Amygdala (tissue), 56 donors: ENCODE measurements at places on chromosomes 12 and 14.

DNA sequence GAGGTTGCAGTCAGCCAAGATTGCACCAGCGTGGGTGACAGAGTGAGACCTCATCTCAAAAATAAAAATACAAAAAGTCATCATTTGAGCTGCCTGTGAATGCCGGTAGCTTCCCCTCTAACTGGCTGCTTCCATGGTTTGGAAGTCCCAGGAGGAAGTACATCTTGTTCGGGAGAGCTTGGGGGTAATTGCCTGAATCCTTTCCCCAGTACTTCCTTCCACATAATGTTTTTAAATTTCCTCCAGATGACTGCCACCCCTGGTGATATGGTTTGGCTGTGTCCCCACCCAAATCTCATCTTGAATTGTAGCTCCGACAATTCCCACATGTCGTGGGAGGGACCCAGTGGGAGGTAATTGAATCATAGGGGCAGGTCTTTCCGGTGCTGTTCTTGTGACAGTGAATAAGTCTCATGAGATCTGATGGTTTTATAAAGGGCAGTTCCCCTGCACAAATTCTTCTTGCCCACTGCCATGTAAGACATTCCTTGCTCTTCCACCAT, 87.2 kb downstream of the SPRING1 start:
- DNase-seq: no peak

DNA sequence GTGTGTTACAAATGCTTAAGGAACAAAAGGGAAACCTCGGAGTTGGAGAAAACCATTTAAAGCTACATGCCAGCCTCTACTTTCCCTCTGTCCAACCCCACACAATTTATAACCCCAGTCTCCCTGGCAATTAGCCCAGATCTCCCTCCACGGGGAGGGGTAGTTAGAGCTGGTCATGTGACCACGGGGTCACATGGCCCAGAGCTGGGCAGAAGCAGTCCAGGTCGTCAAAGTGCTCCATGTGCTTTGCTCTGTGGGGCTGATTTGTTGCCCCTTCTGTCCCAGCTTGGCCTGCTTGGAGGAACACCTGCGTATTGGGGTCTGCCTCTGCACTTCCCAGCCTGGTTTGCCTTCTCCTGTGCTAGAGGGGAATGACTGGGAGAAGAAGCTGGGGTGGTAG, 219.1 kb downstream of the RBM19 start:
- no peak for DNase-seq

GRCh38 chr14:90807060-90807459, 9.2 kb downstream of the TTC7B start:
- DNase-seq: no peak

DNA sequence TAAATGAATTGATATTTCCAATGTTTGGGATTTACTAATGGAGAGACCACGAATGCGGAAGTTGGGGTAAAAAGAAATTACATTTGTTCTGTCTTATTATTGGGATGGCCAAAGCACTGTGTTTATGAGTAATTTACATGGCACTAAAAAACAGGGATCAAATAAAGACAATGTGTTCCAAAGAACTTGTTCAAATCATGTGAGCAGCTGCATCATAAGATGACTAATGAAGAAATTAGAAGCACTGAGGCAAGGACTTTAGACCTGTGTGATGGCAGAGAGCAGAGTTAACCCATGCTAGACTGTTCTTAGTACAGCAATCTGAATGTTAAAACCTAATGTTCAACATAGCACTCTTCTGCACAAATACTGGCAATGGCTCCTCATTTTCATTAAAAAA, 34.3 kb upstream of the DCN start:
- DNase-seq: no peak

DNA sequence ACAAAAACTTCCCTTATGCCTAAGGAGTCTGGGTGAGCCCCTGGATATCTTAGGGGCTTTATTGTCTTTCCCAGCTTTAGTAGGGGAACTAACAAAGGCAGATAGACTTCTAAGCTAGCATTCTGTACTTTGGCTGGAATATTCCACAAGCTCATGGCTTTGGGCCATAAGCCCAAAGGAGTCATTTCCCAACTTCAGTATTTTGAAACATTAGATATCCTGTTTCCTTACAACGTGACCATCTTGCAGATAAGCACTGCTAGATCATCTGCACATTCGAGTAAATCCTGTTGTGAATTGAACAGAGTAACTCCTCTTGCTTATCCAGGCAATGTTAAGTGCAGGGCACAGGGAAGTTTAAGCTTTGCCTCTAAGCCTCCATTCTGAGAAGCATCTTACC, 70.6 kb upstream of the ACTN1 start:
- DNase-seq: no peak

GRCh38 chr14:75401361-75401760, 26.5 kb upstream of the JDP2 start:
- no peak for DNase-seq

DNA sequence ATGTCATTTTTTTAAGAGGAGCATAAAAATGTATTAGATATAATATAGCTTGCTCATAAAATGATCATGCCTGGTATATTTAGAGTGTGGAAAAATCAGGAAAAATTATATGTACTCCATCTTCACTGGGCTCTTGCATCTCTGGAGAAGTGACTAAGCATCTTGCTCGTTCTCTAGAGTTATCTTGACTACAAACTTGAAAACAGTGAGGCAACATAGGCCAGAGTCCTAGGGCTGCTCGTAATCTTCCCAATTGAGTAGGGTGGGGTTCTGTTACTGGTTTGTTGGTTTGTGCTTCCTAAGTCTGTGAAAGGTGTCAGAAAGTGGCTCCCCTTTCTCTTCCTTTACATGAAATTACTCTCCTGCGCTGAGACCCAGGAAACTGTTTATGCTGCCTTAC, 46.2 kb downstream of the AACS start:
- DNase-seq: no peak

DNA sequence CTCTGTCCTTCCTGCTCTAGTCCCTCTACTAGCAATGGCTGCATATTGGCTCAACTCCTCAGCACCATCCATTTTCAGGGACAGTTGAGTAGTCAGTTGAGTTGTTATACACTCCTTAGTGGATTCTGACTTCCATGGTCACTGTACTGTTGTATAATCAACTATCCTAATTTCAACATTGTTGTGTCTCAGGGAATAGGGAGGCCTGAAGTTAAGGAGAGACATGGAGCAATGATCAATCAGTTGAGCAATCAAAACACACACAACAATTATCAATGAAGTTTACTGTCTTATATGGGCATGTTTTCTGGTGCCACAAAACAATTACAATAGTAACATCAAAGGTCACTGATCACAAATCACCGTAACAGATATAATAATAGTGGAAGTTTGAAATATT, 255.9 kb downstream of the KCNC2 start:
- DNase-seq: no peak

DNA sequence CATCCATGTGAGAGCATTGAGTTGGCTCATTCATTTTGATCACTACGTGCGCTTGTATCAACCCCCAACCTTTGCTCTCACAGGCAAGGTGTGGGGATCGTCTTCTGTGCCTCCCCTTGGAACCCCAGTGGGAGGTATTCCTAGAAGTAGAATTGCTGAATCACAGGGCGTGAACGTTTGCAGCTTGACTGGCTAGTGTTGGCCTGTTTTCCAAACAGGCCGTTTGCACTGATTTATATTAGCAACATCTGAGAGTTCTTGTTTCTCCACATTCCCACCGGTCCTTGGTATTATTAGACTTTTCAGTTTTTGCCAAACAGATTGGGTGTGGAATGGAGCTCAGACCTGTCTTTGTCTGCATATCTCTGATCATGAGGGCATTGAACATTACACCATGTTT, 288.6 kb upstream of the PWP1 start:
- no peak for DNase-seq

DNA sequence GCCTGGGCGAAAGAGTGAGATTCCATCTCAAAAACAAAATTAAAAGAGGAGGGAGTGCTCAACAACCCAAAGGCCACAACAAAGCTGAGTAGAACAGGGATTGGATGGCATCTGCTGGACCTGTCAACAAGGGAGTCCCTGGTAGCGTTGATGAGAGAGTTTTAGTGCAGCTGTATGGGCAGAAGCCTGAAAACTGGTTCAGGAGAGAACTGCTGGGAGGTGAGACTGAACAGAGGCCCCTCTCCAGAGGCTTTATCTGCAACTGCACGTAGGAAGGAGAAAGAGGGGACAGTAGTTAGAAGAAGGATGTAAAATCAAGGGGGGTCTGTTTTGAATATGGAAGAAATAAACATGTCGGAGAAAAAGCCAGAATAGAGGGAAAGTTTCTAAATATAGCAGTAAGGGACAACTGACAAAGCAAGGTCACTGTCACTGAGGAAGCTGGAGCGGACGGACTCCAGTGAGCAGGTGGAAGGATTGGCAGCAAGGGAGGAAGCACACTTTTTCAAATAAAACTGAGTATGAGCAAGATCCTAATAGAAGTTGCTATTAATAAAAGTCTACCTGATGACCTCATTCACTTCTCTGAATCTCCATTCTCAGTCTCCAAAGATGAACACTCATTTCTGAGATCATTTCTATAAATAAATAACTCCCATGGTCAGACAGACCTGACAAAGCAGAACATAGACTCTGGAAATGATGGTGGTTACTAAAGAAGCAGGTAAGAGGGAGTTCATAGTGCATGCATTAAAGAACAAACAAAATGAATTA, 11.8 kb upstream of the ATF1 start:
- no peak for DNase-seq

- DNase-seq: no peak
Observed at GRCh38 chr12:92426332-92426731, 276.5 kb upstream of the PLEKHG7 start.

DNA sequence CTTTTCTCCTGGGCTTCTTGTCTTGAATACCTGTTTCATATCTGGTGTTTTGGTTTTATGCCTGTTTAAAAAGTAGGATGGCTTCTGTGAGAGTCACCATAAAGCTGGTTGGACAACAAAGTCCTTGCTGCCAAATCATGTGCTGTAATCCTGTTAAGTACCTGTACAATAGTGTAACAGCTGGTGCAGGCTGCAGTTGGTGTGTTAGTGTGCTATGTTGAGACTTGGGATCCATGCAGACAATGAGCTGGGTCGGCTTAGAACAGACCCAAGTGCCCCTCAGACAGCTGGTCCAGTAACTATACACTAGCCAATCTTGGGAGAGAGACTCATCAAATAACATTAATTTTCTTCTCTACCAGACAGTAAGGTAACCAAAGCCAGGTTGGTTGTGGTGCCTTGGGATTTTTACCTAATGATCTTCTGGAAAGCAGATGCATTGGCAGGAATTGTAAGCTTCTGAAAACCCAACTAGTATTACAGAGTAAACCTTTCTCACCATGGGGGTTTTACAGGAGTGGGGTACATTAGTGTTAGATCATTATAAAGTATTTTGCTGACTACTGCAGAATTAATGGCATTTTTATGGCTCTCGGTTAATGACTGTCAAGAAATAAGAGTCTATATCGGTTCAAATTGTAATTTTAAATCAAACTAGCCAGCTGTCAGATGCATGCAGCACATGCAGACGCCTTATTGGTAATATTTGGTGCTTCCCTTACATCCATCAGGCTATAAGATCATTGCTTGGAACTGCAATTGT, 231.2 kb downstream of the PDZRN4 start:
- no peak for DNase-seq

- DNase-seq: no peak
Observed at GRCh38 chr14:28701733-28702132, 64.9 kb upstream of the FOXG1 start.

GRCh38 chr12:55716582-55716957, 724 bp downstream of the BLOC1S1 start:
- DNase-seq: no peak

GRCh38 chr12:123973552-123974341, 732 bp downstream of the ZNF664 start:
- DNase-seq: no peak

DNA sequence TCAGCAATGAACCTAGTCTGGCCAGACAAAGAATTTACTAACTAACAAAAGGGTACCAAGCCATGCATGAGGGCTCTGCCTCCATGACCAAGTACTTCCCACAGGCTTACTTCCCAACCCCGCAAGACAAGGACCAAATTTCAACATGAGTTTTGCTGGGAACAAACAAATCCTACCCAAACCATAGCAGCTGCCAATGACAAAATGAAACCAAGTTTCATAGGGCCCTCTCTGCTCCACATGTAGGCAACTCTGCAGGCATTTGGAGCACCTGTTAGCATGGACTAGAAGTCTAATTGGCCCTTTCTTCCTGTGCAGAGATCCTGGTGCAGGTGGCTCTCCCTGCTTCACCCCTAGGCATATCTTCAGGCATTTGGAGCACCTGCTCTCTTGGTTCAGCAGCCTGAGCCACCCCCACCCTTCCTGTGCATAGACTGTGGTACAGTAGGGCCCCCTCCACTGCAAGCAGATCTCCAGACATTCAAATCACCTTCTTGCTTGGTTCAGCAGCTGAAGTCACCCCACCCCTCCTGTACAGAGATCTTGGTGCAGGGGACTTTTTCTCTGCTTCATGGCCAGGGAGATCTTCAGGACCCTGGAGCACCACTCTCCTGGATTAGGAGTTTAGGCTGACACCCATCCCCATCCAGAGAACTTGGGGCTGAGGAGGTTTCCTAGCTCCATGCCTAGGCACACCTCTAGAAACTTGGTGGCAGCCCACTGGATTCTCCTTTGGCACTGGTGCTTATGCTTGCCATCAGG, 308.7 kb downstream of the RPAP3 start:
- no peak for DNase-seq

- no peak for DNase-seq
Observed at GRCh38 chr14:63939006-63939270, 86.1 kb downstream of the SYNE2 start.

DNA sequence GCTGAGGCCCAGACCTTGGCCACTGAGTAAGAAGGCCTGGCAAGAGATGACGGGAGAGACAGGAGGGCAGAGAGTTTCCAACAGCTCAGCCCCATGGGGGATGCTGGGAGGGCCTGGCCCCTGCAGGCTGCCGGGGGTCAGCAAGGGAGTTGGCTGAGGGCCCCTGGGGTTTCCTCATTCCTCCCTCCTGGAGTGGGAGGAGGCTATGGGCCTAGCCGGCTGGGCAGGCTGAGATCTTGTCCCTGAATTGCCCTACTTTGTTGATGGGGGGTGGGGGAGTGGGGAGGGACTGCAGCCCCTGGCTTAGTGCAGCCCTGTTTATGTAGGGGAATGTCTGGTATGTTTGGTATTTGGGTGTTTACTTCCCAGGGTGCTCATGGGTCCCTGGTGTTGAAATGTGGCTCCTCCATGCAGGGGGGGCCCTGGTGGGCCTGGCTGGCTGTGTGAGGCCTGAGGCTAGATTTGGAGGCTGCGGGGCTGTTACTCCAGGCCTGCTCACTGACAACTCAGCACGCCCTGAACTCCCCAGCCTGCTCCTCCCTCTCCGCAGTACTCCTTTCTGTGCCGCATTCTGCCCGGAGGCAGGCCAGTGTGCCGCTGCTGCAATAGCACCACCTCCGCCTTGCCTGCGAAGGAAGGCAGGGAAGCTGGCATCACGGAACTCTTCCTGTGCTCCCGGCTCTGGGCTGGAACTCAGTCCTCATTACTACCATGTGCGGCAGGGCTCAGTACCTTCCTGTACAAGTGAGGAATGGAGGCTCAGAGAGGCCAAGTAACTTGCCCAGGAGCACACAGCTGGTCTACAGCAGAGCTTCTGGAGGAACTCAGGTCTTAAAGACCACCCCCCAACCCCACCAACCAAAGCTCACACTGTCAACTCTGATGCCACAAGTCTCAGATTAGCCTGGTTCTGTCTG, 25.3 kb downstream of the JDP2 start:
- no peak for DNase-seq

- no peak for DNase-seq
Observed at GRCh38 chr12:114444422-114445279, 38.7 kb upstream of the TBX5 start.
